Stimulated activated CD4-positive, alpha-beta T cell treated with anti-CD3 and anti-CD28 coated beads, Interleukin-15, amount 100 ng/mL, for 24 hours (primary cell): ENCODE measurements at places on chromosomes 13 and 19.

DNA sequence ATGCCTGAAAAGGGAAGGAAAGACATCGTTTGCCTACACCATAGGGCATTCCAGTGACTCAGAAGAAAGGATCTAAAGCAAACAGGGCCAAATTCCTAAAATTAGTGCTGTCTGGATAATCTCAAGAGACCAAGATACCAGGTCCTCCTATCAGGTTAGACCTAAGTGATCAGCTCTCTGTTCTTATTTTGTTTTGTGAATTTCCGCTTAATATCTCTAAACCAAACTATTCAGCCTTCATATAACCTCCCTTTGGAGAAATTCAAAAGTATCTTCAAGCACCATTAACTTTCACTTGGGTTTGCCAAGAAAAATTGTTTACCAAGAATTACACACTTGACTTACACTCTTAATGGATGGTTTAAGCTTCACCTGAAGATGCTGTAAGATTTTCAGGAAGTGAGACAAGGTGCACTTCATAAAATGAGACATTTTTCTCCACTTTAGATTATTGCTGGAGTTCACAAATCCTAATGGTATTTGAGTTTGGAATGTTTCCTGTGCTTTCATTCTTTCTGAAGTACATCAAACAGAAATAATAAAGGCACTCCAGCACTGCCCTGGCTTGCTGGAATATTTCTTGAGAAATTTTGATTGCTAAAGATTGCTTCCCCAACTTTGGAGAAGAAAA is 376.1 kb downstream of the LMO7 start:
- DNase-seq, result no peak

DNA sequence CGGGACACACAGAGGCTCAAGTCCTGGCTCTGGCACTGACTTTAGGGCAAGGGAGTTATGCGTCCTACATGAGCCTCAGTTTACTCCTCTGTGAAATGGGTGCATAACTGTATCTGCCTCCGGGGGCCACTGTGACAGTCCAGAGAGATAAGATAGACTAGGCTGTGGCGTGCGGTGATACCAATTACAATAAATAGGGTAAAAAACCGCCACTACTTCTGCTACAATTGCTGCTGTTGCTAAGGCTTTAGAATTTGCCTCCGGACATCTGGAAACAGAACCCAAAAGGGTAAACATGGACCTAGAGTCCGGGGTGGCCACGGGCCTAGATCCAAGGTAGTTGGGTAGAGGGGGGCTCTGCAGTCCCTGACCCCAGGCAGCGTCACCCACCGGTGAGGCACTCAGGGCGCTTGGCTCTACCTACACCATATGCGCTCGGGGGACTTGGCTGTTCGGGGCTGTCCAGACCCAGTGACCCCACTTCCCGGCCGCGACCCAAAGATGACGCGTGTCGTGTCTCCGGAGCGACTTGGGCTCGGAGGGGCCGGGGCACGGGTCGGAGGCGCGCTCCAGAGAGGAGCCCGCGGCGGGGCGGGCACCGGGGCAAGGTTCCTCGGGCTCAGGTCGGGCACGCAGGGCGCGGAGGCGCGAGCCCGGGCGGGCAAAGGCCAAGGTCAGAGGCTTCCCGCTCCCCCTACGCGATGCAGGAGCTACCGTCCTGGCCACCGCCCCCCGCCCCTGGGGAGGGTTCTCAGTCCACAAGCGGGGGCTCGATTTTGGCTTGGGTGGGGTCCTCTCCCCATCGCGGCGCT is 1.1 kb downstream of the INSR start:
- DNase-seq, result peak; percentile 27

- peak; percentile 62 for DNase-seq
These were observed 2.5 kb downstream of the KDM4B start for GRCh38 chr19:4971424-4971793.

DNA sequence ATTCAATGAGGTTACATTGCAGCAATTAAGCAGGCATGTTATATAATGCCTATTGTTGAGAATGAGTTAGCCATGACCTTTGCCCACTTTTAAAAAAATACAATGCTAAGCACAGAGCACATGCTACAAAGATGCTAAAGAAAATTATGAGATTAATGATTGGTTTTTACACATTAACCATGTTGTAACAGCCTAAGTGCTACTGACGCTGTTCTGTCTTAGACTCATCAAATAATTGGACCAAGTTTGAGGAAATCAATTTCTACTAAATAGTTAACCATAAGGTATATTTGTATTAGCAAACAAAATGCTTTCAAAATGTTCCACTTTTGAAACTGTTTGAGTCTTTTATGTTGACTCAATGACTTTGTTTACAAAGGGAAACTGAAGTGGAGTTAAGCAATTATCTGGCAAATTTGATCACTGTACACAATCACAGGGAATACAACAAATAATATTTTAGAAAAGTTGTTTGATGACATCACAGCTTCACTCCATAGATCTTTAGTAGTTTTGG is 14.3 kb downstream of the MIR17HG start:
- no peak for DNase-seq

GRCh38 chr19:31214086-31214485 is 135.2 kb downstream of the TSHZ3 start:
- peak; percentile 91 for DNase-seq

DNA sequence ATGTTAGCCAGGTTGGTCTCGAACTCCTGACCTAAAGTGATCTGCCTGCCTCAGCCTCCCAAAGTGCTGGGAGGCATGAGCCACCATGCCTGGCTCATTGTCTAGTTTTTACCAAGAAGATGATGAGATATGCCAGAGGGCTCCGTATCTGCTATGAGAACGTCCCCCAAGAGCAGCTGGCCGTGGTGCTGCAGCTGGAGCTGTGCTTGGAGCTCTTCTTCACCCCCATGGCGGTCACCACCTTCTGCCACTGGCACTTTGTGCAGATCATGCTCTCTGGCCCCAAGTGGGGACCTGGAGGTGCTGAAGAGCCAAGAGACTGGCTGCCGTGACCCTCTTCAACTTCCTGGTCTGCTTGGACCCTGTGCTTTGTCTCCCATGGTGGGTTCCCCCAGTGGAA is 36.8 kb downstream of the GPR42 start:
- no peak for DNase-seq

DNA sequence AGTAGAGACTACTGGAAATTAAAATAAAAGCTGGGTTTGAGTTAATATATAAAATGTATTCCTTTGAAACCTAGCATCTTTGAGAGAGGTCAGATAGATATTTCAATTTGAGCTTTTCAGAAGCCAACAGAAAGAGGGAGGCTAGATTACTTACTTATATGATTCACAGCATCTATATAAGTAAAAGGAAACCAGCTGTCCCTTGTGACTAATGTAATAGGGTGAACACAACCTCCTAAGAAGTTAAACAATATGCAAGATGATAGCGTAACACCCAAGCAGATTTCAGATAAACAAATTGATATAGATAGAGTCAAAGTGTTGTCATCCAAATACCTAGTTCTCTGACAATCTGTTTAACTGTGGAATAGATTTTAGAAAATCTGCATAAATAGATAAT is 393.5 kb upstream of the GPC6 start:
- DNase-seq, result no peak

DNA sequence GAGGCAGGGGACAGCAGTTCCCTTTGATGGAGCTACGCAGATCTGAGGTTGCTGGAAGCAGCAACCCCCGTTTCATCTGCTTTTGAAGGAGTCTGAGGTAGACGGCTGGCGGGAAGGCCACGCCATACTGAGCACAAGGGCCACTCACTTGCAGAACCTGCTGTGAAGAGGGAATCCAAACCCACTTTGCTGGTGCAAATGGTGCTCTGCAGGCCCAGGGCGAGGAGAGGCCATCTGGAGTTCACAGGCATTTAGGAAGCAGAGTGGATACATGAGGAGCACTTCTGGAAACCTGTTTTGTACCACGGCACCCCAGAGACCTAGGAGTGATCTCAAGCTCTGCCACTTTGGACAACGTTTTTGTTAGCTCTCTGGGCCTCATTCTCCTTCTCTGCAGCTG is 227.8 kb downstream of the UQCRFS1 start:
- DNase-seq, result no peak

- DNase-seq, result peak; percentile 64
These were observed 1.3 kb downstream of the ZNF616 start for GRCh38 chr19:52138278-52138982.

- DNase-seq, result no peak
These were observed 2.1 kb downstream of the RNF225 start for GRCh38 chr19:58397533-58398037.

- DNase-seq, result no peak
These were observed 15.7 kb downstream of the PTPRS start for GRCh38 chr19:5324947-5325346.

- DNase-seq, result no peak
These were observed 5.0 kb upstream of the BICRA start for GRCh38 chr19:47603706-47604565.

- DNase-seq, result no peak
These were observed 2.4 kb upstream of the TEKTIP1 start for GRCh38 chr19:3536429-3537100.

DNA sequence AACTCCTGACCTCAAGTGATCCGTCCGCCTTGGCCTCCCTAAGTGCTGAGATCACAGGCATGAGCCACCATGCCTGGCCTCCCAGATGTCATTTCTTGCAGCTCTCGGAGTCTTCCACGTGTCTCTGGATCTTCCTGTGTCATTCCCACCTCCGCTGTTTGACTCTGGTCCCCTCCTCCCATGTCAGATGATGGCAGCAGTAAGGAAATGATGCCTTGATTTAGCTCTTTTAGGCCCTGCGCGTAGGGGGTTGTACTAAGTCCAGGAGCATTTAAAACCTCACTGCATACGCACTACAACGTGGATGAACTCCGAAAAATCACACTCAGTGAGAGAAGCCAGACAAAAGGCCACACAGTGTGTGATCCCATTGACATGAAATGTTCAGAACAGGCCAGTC is 113.1 kb downstream of the GNG7 start:
- no peak for DNase-seq

DNA sequence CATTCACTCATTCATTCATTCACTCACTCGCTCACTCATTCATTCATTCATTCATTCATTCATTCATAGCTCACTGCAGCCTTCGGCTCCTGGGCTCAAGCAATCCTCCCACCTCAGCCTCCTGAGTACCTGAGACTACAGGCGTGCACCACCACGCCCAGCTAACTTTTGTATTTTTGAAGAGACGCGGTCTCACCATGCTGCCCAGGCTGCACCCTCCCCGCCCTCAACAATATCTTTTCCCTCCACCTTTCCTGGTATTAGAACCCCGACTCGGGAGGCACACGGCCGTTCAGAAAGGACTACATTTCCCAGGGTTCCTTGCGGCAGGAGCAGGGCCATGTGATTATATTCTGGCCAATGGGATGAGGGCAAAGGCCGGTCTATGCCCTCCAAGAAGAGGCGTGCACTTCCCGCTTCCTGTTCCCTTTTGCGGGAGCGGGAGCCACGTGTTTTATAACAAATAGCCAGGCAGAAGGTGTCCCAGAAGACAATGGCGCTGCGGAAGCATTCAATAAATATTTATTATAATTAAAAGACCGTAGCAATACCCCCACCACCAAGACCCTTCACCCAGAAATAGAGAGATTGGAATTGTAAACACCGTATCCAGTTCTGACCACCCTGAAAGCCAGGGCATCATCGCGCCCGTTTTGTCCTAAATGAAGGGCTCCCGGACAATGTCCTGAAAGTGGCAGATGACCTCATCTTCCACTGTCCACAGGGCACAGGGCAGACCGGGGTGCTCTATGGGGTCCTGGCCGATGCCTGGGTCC is 15.9 kb downstream of the TICAM1 start:
- peak; percentile 88 for DNase-seq

DNA sequence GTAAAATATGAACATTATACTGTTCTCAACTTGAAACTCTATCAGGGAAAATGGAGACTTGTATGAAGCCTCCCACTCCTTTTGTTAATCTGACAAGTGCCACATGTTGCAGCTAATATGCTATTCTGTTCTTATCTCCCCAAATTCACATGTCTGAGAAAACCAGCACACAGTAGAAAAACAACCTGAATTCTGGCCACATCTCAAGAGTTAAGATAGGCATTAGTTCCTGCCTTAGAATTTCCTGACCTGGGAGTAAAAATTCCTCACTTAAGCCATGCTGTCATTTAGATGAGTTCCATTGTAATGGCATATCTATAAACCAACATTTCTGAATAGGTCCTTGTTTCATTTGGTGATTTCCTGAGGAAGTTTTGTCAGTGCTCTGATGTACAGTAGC is 1098.5 kb downstream of the EFNB2 start:
- DNase-seq, result no peak

GRCh38 chr19:1244693-1245451 is 3.3 kb downstream of the ATP5F1D start:
- DNase-seq, result no peak

- no peak for DNase-seq
These were observed 6.2 kb upstream of the ZNF554 start for GRCh38 chr19:2813235-2814160.

GRCh38 chr13:30303269-30303668 is 4.1 kb downstream of the KATNAL1 start:
- no peak for DNase-seq

GRCh38 chr13:95418946-95419345 is 117.7 kb upstream of the ABCC4 start:
- DNase-seq, result no peak

GRCh38 chr13:91126806-91127205 is 220.7 kb upstream of the MIR17HG start:
- DNase-seq, result no peak

DNA sequence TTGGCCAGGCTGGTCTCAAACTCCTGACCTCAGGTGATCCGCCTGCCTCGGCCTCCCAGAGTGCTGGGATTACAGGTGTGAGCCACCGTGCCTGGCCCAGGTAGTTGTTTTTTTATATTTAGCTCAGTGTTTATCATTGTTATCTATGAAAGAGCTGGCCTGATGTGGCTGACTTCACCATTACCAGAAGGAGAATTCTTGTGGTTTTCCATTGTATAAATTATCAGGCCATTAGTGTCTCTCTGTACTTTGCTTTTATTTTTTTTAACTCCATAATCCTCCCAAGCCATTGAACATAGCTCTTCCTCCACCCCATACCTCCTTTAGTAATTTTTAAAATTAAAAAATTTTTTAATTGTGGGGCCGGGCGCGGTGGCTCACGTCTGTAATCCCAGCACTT is 24.2 kb downstream of the CERS4 start:
- no peak for DNase-seq

DNA sequence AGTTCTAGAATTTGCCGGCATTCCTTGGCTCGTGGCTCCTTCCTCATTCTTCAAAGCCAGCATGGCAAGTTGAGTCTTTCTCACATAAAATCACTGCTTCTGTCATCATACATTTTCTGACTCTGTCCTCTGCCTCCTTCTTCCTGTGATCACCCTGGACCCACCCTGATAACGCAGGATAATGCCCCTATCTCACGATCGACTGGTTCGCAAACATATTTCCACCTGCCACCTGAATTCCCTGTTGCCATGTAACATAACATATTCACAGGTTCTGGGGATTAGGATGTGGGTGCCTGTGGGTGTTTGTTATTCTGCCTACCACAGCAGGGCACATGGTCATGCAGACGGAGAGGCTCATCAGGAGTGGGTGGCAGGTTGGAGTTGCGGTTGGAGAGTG is 177.7 kb downstream of the NHLRC3 start:
- DNase-seq, result no peak

- peak; percentile 70 for DNase-seq
These were observed 2.5 kb downstream of the CFD start for GRCh38 chr19:861756-862580.

GRCh38 chr19:1773184-1773583 is 19.9 kb downstream of the ONECUT3 start:
- no peak for DNase-seq
